Nephron progenitor cell (in vitro differentiated cells): ENCODE measurements at places on chromosomes 11 and 22.

GRCh38 chr11:134469627-134470026, 57.6 kb upstream of the B3GAT1 start:
- no peak for DNase-seq

- DNase-seq = no peak
Measured at GRCh38 chr11:128914216-128915148, 23.3 kb downstream of the KCNJ5 start.

GRCh38 chr11:19398772-19399527, 158.2 kb upstream of the E2F8 start:
- no peak for DNase-seq

DNA sequence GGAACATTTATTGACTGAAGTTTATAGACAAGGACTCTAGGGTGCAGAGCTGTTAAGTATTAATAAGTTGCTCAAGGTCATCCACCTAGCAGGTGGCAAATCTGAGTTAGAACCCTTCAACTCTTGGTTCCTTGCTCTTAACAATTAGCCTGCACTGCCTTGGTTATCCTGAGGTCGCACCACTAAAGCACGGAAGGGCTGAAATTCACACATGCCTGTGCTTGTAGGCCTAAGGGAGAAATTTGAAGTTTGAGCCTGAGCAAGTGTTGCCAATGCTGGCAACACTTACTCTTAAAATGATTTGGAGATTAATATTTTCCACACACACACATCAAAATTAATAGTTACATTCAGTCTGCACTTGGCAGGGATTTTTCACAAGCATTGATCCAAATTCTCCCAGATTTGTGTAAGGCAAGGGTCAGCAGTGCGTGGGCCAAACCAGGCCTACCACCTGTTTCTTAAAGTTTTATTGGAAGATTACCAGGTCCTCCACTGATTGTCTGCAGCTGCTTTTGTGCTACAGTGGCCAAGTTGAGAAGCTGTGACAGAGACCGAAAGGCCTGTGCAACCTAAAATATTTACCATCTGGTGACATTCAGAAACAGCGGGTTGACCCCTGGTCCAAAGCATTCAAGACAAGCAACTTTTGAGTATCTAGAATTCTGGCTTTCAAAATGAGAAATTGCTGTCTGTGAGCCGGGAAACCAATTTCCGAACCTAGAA, 16.3 kb downstream of the APOL5 start:
- no peak for DNase-seq

- no peak for DNase-seq
Measured at GRCh38 chr11:67470337-67471002, 1.4 kb upstream of the TMEM134 start.

GRCh38 chr11:60985991-60986915, 14.8 kb downstream of the CD6 start:
- no peak for DNase-seq

- DNase-seq = no peak
Measured at GRCh38 chr11:20058749-20059458, 101.4 kb downstream of the DBX1 start.
